ENCODE measurements at places on chromosomes 13 and 19.

- no peak for DNase-seq
These were observed 22.3 kb upstream of the EPHX3 start for GRCh38 chr19:15254547-15254946.

GRCh38 chr13:103517768-103518102 is 451.5 kb upstream of the SLC10A2 start:
- DNase-seq, result no peak

DNA sequence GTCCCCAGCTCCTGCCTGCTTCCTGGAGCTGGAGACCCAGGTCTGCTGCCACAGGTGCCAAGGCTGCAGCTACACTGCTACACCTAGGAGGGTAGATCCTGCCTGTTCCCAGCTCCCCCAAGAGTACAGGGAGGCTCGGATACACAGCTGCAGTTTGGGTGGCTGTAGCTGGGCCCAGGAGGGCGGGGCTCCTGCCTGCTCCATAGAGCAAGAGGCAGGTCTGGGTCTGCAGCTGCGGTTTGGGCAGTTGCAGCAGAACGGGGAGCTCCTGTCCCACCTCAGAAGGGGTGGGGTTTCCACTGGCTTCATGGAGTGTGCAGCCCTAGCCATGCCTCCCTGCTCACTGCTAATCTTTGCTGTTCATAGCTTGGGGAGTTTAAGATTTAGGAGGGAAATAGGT is 199.0 kb downstream of the NUFIP1 start:
- no peak for DNase-seq

- no peak for DNase-seq
These were observed 8.7 kb downstream of the HIPK4 start for GRCh38 chr19:40381321-40381720.

DNA sequence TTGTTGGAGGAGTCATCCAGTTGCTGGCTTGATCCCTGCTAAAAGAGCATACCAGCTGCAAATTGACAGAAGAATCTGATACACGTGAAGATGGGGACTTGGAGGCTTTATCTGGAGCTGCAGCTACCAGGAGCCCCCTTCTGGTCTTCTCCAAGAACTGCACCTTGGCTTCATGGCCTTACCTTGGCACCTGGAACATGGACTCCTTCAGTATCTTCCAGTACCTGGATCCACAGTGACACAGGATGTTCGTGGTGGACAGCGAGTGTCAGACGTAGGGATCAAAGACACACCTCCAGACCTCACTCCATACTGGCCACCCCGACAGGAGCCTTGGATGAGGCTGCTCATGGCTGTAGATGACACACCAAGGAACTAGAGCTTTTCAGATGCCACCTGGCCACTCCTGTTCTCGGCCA is 9.9 kb upstream of the ACSBG2 start:
- no peak for DNase-seq

DNA sequence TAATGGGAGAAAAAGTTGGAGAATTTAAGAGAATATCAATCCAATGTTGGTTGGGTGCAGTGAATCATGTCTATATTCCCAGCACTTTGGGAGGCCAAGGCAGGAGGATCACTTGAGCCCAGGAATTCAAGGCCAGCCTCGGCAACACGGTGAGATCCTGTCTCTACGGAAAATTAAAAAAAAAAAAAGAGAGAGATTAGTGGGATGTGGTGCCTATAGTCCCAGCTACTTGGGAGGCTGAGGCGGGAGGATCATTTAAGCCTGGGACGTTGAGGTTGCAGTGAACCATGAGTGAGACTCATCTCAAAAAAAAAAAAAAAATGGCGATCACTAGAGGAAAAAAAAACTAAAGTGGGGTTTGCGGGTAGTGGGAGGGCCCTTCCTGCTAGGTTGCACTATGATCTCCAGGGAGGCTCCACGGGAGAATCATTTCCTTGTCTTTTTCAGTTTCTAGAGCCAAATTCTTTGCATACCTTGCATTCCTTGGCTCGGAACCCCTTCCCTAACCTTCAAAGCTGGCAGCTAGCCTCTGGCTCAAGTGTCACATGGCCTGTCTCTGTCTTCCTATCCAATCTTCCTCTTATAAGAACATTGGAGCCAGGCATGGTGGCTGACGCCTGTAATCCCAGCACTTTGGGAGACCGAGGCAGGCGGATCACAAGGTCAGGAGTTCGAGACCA is 5.8 kb upstream of the ERCC2 start:
- no peak for DNase-seq

Measured in coronary artery (tissue), 2 donors.